ENCODE measurements at places on chromosomes 13 and 19. TPM values are rescaled to one million over a fixed set of nuclear protein-coding genes. Genes with fewer than 3 reads are reported as not detected.

TEX26 gene
- not detected for total RNA-seq

GRCh38 chr13:35791184-35791851, 314.8 kb upstream of the MAB21L1 start:
- no peaks in the 10 kb centered on the region for H3K36me3 ChIP-seq
- H3K27me3 ChIP-seq: no peaks in the 10 kb centered on the region
- H3K27ac ChIP-seq: no peak overlapping the region
- no peak for DNase-seq
- H3K4me1 ChIP-seq: peaks cover 4% of the 10 kb centered on the region
- H3K4me3 ChIP-seq: no peak overlapping the region

DNA sequence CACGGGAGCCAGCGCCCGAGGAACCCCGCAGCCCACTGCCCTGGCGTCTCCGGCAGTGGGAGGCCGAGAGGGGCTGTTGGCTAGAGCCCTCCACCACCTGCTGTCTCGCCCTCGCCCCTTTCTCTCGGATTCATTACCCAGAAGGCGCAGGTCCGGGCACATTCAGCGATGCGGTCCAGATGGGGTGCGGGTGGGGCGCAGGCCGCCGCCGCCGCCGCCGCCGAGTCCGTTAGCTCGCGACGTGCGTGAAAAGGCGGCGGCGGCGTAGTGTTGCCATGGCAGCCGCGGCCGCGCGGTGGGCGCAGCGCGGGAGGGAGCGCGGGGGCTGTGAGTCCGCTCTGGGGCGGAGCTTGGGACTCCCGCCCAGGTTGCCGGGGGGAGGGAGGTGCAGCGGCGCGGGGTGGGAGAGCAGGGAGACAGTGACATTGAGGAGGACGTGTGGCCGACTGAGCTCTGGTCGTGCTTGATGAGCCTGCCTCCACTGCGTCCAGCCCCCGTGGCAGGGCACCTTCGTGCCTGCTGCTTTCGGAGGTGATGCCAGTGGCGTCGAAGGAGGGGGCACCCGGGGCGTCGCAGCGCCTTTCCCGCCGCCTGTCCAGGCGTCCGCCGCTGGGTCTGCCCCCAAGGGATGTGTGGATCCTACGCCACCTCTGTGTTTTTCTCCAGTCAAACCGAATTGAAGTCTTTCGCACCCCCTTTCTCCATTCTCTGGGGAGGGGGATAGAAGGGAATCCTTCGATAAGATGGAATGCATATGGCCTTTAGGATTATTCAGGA, at the start of gene KATNAL1:
KATNAL1 (minus strand) TSS at position 358 of the 777 bp plus-strand sequence. CDS start 23,774 bp downstream, outside the sequence.
- H3K36me3 ChIP-seq: no peaks in the 10 kb centered on the region
- no peaks in the 10 kb centered on the region for H3K27me3 ChIP-seq
- peak within 1 kb of the TSS; percentile 83 for H3K27ac ChIP-seq
- DNase-seq: peak; percentile 88
- H3K4me1 ChIP-seq: no peaks in the 10 kb centered on the region

- no peak overlapping the region for H3K27ac ChIP-seq
- H3K27me3 ChIP-seq: peaks cover 2% of the 10 kb centered on the region
- no peaks in the 10 kb centered on the region for H3K4me1 ChIP-seq
Observed at GRCh38 chr13:111876506-111876905, 190.4 kb upstream of the SOX1 start.

GRCh38 chr13:76687467-76687866, 198.7 kb downstream of the KCTD12 start:
- H3K36me3 ChIP-seq: no peaks in the 10 kb centered on the region
- DNase-seq: no peak
- H3K27me3 ChIP-seq: no peaks in the 10 kb centered on the region
- no peak overlapping the region for H3K4me3 ChIP-seq
- no peaks in the 10 kb centered on the region for H3K4me1 ChIP-seq

DNA sequence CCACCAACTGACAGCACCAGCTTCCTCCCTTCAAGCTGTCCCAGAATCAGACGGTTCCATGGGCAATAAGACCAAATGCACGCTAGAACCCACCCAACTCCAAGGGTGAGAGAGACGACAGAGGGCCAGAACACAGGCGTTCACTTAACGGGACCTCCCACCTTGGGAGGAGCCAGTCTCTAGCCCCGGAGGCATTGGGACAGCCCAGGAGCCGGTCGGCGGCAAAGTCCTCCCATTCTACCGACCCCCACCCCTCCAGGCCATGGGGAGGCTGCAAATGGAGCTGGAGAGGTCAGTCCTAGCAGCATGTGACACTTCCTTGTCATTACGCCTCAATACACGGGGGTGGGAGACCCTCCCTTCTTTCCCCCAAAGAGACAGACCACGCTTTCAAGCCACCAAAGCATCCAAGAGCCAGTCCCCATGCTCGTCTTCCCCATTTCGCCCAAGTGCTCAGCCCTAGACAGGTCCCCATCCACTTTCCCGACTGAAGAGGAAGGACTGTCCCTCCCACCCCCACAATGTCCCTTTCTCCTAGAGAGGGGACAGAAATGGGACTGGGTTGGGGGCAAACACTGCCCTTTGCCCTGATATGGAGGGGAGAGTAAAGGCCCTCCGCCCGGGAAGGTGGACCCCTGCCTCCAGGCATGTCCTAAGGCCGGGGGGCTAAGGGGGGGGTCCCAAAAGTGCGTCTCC, 964 bp downstream of the KHSRP start:
- H3K4me1 ChIP-seq: no peaks in the 10 kb centered on the region

Data from SJCRH30 (cell line).